CD4-positive, alpha-beta T cell (primary cell): ENCODE measurements at places on chromosomes 2 and 18.

DNA sequence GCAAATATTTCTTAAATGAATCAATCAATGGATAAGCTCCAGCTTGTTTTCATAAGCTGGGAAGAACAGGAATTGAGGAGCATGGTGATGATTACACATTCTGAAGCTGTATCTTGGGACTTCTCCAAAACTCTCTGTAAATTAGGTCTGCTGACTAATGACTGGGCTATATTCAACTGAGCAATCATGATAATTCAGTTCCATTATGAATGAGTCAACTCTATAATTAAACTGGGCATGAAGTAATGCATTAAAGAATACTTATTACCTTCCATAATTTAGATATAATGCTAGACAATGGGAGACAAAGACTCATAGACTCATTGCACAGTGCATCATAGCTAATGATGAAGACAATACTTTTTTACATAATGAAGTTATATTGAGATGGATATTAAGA lies 207.4 kb downstream of the CBLN2 start:
- no peak for DNase-seq

- no peak for DNase-seq
These were observed 167.2 kb downstream of the ANTXR1 start for GRCh38 chr2:69180227-69180626.

- no peak for DNase-seq
These were observed 286.3 kb upstream of the FN1 start for GRCh38 chr2:215722125-215722524.

GRCh38 chr2:240469239-240469636 lies 33.8 kb downstream of the GPC1 start:
- no peak for DNase-seq

GRCh38 chr2:74457549-74458131 lies 598 bp upstream of the WBP1 start:
- peak; percentile 91 for DNase-seq

DNA sequence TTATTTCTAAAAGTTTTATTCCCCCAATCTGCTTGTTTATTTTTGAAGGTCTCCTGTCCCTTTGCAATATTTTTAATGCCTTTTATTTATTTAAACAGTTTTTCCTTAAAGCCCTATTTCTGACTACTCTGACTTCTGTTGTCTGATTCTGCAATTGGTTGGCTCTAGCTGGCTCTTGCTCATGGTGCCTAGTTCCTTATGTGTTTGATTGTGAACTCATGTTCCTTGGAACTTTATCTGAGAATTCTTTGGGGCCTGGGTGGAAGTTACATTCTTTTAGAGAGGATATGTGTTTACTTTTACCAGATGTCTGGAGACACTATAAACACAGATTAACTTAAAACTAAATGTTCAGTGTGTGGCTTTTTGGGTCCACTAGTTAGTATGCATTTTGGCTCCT lies 175.9 kb downstream of the DYSF start:
- no peak for DNase-seq

DNA sequence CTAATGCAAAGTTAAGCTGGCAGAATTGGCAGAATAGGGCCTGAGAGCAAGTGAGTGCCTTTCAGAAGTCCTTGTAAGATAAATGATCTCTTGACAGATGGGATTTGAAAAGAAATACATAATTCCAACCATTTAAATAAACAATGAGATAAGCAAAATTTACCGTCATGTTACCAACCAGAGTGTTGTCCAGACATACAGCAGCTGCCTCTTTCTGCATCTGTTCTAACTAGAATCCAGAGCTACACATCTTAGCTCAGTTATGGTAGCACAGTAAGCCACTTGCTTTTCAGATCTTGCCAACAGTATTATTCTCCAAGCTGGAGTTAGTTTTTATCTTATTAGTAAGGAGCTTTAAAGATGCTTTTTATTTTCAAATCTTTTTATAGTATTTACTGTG lies 179.6 kb downstream of the BARD1 start:
- DNase-seq: no peak

DNA sequence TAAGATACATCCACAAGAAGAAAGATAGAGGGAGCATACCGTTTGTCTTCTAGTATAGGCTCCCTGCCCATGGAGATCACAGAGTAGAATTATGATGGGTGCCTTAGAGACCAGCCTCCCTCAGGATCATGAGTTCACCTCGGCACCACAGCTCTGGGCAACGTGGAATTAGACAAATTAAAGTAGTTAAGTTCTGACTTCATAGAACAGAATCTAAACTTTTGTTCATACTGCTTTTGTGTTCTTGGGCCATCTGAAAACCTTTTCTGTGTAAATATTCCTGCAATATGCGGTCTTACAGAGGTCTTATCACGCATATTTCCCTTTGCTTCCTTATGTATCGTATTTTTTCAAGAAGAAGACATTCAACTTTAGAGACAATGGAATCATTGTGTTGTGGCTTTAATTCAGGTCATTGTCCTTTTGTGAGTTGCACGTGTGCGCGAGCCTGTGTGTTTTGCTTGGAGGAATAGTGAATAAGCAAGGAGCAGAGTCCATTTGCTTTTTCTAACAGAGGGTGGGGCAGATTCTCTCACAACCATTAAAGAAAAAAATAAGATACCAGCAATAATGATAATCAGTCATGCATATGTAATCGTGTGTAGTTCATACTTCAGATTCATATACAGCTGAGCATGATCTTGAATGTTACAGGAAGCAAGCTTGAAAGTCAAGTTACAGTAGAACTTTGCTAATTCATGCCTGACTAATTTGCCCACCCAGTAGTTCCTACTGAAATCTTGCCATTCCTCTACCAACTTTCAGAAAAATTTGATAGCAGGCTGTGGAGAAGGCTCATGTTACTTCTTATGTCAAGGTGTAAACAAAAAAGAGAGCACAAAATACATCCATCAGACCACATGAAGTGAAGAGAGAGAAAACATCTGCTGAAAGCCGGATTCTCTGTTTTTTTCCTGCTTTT lies 243.6 kb downstream of the NEDD4L start:
- no peak for DNase-seq

DNA sequence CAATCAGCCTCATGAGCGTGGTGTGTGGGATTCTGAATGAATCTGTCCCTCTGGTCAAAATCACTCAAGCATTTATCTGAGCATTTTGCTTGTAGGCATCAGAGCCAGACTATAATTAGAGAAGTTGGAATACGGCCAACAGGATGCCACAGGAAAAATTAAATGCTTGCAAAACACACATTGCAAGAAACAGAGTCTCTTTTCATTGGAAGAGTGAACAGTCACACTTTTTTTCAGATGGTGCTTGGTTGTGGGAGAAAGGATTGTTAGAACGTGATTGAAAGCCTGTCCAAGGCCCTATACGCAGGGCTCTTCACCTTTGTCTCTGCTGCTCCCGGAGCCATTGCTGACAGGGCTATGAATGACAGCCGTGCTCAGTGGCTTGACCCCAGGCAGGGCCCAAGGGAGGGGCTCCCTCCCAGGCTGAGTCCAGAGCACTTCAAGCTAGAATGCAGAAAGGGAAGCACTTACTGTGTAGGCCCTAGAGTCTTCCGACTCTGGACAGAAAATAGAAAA lies 59.8 kb downstream of the SNTG2 start:
- DNase-seq: no peak

DNA sequence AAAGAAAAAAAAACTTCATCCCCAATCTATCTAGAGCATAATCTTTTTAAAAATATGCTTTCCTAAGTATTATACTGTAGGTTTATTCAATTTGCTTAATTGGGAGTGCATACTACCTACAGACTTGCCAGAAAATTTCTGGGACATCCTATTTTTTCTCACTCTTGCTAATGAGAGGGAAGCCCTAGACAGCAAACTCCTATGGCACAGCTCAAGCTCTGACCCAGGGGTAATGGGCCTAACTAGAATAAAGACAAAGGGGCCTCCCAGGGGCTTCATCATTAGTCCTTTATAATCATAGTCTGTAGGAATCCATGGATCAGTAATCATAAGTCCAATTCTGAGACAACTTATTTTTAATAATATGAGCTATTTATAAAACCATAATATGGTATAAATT lies 142.6 kb upstream of the ITGA4 start:
- DNase-seq: no peak

DNA sequence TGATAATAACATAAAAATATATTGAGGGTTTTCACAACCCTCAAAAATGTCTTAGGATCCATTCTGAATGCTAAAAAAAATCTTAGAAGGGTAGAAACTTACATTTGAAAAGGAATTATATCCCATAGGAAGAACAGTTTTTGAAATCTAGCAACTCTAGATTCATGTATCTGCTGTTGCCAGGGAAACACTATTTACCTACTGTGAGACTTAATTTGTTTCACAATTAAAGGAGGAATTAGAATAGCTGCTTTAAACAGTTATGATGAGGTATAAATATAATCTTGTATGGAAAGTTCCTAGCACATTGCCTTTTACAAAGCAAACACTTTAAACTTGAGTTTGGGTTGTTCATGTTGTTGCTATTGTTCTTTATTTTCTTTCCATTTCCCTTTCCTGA lies 988.2 kb downstream of the SUCLG1 start:
- DNase-seq: no peak

DNA sequence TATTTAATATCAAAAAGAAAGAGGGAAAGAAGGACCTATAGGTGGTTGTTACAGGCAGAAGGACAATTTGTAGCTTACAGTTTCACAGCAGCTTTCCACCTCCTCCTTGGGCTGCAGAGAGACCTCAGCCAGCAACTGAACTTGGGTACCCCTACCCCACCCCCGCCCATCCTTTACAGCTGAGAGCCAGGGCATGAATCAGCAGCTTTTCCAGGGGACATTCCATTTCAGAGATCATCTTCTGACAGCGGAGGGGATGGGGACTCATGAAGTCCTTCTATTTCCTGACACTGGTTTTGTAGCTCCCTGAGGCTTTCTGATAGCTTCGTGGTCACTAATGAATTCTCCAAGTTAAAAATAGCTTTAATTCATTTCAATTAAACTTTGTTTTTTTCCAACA lies 96.4 kb downstream of the ITGB1BP1 start:
- no peak for DNase-seq

- DNase-seq: peak; percentile 34
These were observed 285.9 kb downstream of the RNF144A start for GRCh38 chr2:7203056-7203467.

- no peak for DNase-seq
These were observed 145.6 kb downstream of the BCL2 start for GRCh38 chr18:63173983-63174382.

DNA sequence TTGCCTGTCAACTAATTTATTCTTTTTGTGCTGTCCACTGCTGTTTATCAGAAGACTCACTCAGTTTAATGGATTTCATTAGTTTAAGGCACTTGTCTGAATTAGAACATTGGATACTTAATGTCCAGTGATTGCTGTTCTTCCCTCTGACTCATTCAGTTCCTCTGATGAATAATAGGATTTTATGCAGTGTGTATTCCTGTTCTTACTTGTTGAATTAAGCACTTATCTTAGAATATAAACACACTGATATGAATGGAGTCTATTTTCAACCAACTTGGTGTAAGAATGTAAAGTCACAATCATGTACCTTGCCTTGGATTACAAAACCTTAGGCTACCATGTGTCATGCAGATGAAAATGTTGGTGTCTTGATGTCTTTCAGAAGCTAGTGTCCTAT lies 87.0 kb upstream of the PROKR1 start:
- DNase-seq: no peak

- no peak for DNase-seq
These were observed 40.2 kb downstream of the SLC14A1 start for GRCh38 chr18:45764000-45764686.

DNA sequence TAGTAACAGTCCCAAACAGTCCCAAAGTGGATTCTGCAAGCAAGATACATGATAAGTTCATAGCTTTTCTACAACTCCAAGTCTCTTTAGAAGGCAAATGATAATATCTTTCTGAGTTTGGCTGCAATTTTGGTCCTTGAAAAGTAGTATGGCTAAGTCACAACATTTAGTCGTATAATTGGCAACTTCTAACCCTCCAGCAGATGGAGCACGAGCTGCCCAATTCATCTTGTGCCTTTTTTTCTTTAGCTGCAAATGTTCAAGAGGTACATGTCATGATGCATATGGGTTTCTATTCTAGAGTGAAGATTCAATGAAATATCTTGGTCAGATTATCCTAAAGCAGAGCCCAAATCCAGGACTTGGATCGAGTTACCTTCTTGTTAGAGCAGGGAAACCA lies 127.0 kb upstream of the KLHL14 start:
- DNase-seq: no peak

GRCh38 chr2:108363024-108363907 lies 14.5 kb upstream of the SULT1C4 start:
- DNase-seq: peak; percentile 9

GRCh38 chr2:104388296-104388695 lies 465.6 kb upstream of the POU3F3 start:
- no peak for DNase-seq

GRCh38 chr2:230634146-230634545 lies 78.5 kb upstream of the CAB39 start:
- no peak for DNase-seq

DNA sequence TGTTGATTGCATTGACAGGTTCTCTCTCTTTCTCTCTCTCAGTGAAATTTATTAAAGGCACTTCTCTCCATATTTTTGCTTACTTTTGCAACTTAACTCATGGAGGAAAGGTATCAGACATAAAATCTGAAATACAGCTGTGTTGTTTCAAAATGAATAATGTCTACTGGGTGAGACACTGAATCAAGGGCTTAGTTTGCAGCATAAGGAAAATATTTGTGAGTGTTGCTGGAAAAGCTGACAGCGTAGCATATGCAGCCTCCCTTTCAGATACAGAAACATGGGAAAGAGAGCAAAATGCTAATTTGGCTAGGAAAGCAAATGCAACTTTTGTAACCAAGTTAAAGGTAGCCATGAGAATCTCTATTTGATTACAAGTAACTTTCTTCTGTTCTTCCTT lies 81.5 kb upstream of the COL3A1 start:
- no peak for DNase-seq

GRCh38 chr2:207463433-207463832 lies 66.3 kb upstream of the CREB1 start:
- no peak for DNase-seq

- DNase-seq: no peak
These were observed 5.2 kb downstream of the HAUS1 start for GRCh38 chr18:46109386-46109785.

- DNase-seq: no peak
These were observed 98.4 kb downstream of the CDK15 start for GRCh38 chr2:201904538-201905420.

DNA sequence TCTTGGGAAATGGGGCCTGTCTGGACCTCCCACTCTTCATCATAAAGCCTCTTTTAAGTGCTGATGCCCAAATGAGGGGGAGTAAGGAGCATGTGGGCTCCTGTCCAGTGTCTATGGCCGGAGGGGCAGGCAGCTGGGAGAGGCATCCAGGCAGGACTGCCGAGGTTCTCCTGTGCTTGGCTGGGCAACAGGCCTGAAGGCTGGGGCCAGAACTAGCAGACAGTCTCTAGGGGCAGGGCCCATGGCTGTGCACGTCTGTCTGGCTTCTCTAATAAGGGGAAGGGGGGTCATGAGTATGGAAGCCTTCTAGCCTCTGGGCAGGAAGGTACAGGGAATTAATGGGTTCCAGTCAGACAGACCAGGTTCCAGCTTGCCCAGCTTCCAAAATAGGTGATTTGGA lies 128.6 kb downstream of the SMAD2 start:
- DNase-seq: no peak
